ENCODE measurements at places on chromosomes 6 and 20.

DNA sequence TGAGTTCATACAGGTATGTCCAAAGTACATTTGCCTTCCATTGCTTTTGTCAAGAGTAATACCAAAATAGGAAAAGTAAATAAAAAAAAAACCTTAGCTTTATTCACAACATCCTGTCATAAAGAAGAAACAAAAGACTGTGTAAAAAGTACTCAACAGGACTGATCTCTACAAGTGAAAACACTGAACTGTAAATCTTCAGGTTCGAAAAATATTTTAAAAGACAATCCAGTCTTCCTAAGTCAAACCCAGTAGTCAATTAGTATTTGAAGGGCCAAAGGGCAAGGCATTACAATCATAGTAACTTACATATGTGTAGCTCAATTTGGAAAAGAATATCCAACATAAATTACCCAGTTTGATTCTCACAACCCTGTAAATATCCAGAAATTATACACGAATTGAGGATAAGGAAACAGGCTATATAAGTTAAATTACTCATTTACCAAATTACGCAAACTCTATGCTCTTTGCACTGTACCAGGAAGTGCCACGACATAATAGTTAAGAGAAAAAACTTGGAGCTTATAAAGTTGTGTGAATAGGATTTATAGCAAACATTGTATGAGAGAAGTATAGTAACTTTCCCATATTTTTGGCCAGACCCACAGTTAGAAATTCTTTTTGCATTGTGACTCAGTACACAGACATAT, 21.2 kb downstream of the PTPRK start:
- no peak for DNase-seq

DNA sequence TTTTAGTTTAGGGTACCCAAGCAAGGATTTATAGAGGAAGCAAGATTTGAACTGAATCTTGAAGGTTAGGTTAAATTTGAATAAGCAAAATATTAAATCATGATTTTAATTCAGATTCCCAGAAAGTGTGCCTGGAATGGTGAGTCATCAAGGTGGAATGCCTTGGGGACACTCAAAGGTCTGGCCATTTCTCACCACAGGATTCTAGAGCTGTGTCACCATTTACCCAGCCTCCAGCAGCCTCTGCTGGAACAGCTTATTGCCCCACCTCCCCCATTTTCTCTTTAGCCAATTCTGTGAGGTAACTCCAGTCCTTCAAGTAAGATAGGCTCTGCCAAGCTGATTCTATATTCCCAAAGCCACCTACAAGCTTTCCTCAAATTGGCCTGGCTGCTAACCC, 181.4 kb downstream of the SIM1 start:
- no peak for DNase-seq

- DNase-seq, result no peak
Measured at GRCh38 chr20:17987988-17988387, 19.2 kb downstream of the MGME1 start.

DNA sequence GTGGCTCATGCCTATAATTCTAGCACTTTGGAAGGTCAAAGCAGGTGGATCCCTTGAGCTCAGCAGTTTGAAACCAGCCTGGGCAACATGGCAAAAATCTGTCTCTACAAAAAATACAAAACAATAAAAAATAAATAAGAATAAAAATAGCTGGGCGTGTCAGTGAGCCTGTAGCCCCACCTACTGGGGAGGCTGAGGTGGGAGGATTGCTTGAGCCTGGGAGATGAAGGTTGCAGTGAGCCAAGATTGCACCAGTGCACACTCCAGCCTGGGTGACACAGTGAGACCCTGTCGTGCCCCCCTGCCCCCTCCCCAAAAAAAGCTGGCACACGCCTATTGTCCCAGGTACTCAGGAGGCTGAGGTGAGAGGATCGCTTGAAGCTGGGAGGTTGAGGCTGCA, 35.1 kb upstream of the SRPK1 start:
- no peak for DNase-seq

DNA sequence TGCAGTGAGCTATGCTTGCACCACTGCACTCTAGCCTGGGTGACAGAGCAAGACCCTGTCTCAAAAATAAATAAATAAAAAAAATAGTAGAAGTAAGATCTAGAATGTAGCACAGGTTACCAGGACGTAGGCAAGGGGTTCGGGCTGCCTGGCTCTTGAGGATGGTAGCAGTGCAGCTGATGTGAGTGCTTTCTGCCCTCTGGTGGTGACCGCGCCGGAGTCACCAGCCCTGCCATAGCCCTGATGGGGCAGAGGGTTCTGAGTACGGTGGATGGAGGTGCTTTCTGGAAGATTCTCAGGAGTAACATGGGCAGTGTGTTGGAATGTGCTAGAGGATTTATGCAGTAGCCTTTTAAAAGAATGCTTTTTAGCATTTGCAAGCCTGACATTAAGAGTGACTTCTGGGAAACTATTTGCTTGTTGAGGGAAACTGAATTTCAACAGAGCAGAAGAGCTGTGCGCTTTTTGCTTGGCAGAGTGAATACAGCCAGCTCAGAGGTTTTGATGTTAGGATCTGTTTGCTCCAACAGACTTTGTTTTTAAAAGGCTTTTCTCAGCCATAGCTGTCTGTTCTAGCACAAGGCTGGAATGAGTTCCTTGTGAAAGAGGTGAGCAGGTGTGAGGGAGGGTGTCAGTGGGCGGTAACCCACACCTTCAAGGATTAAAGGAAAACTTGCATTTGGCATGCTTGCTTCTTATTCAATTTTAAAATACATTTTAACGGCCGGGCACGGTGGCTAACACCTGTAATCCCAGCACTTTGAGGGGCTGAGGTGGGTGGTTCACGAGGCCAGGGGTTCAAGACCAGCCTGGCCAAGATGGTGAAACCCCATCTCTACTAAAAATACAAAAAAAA, 65.9 kb downstream of the PTPN1 start:
- no peak for DNase-seq

- no peak for DNase-seq
Measured at GRCh38 chr20:52236292-52236691, 44.7 kb upstream of the ZFP64 start.

DNA sequence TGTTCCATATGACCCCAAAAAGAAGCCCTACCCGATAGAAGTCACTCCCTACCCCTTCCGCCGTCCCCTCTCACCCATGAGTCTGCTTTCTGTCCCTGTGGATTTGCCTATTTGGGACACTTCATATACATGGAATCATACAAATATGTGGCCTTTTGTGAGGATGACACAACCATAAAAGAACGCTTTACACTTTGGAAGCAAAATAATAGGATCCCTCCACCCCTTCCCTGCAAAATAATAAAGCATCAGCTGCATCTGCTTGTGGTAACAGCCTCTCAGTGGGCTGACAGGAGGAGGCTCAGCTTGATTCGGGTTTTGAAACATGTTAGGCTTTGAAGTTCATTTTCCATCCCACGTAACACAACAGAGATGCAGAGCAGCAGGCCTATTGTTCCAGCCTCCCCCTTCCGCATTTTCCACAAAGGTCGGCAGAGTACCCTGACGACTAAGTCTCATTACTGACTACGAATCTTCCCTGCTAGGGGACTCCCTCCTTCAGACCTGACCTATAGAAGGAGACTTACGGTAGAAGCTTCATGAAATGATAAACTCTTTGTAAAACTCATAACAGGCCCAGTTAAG, 99.1 kb downstream of the ALDH8A1 start:
- no peak for DNase-seq

DNA sequence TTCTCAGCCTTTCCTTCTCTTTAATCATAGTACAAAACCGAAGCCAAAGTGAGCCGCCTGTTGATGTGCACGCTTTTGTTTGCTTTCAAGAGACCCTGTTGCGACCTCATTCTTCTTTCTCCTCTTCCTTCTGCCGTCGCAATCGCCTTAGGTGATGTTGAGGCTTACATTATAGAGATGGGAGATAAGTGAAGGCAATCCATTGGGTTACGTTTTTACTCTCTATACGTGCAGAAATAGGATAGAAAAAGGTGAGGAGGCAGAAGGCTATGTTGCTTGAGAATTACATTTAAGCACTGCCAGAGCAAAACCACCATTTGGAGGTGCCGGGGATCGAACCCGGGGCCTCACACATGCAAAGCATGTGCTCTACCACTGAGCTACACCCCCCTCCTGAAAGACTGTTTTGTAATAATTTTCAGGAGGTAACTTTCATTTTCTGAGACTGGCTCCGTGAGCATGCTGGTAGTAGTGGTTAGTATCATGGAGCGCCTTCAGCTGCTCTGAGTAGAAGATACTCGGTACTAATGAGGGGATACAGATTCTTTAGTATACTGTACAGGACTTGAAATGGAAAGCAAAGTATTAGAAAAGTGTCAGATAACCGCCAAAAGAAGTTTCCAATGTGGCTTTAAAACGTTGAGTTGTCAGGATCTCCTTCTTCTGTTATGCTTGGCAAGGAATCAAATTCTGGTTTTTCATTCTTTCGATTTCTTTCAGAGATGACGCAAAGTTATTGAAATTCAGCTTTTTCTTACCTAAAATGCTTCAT, 165.6 kb downstream of the TRIM27 start:
- no peak for DNase-seq

GRCh38 chr6:20211941-20212391, 303 bp downstream of the MBOAT1 start:
- DNase-seq, result no peak

- DNase-seq, result peak; percentile 60
Measured at GRCh38 chr6:32796848-32797776, 19.7 kb downstream of the HLA-DOB start.

DNA sequence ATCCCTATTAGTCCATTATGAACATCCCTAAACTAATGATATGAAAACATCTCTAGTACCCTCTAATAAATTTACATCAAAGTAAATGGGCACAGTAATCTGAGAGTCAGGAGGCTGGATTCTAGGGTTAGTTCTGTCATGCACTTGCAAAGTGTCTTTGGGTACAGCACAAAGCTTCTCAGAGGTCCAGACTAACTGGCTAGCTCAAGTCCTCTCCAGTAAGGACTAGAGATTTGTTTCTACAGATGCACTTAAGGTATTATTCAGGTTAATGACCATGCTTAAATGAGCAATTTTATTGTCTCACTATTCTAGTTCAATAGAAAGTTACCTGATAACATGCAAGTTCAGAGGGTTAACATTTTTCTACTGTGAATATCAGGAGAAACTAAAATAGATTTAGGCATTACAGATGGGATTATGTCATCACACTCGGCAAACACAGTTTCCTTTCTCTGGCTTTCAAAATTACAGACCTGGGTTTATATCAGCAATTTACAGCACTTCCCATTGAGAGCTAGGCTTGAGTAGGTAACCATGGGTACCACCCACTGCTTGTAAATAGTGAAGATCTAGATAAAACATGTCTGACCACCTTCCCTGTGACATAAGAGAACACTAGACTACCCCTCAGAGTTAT, 402.9 kb upstream of the RUNX2 start:
- DNase-seq, result no peak

- DNase-seq, result no peak
Measured at GRCh38 chr6:137443901-137444300, 50.3 kb downstream of the OLIG3 start.

GRCh38 chr6:126112171-126112632, 125.9 kb downstream of the TRMT11 start:
- DNase-seq, result no peak

DNA sequence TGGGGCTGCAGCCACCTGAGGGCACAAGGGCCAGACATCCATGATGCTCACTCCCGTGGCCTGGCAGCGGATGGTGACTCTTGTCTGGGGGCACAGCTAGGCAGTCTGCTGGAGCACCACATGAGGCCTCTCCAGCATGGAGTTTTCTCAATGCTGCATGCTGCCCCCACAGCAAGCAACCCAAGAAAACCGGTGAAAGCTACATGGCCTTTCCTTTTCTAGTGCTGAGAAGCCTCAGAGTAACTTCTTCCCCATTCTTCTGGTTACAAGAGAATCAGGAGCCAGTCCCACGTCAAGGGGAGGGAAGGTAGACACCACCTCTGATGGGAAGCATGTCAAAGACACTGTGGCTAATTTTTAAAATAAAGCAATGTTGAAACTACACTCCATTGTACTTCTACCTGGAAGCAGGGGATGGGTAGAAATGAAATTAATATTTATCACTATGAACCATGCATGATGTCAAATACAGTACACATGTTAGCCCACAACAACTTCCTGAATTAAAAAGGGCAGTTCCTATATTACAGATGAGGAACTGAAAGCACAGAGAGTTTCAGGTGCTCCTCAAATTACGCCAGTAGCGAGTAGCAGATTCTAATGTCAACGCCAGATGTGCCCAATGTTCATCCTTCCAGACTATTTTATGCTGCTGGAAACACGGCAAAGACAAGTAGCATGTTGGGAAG, 101.5 kb downstream of the LAMP5 start:
- DNase-seq, result no peak

GRCh38 chr6:143026696-143027449, 33.8 kb upstream of the AIG1 start:
- no peak for DNase-seq

DNA sequence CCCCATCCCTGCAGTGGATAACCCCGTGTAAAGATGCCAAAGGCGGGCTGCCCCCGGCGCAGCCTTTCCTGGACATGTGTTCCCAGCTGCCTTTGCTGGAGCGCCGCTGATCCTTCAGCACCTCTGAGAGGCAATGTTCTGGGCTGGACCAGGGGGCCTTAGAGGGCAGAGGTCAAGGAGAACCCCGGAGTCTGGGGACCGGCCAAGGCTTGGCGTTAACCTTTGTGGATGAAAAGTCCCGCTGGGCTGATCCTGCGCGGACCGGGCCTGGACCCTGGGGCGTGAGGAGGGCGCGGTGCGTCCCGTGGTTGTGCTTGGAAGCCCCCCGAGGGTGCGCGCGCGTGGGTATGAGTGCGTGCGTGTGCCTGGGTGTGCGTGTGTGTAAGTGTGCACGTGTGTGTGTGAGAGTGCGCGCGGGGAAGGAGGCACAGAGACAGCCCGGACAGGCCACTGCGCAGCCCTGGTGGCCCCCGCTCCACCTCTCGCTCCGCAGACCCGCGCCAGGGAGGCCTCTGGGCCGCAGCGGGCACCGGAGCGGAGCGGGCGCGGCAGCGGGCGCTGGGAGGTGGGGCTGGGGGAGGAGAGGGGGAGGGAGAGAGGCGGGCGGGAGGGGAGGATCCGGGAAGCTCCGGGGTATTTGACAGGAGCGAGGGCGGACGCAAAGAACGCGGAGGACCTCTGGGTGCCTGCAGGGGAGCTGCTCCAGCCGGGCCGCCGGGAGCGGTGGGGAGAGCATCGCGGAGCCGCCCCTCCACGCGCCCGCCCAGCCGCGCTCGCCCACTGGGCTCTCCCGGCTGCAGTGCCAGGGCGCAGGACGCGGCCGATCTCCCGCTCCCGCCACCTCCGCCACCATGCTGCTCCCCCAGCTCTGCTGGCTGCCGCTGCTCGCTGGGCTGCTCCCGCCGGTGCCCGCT, at the start of gene SMOC2:
SMOC2 (plus strand) TSS at position 665 of the 914 bp plus-strand sequence; CDS start at position 852, 187 bp downstream.
- DNase-seq, result no peak

DNA sequence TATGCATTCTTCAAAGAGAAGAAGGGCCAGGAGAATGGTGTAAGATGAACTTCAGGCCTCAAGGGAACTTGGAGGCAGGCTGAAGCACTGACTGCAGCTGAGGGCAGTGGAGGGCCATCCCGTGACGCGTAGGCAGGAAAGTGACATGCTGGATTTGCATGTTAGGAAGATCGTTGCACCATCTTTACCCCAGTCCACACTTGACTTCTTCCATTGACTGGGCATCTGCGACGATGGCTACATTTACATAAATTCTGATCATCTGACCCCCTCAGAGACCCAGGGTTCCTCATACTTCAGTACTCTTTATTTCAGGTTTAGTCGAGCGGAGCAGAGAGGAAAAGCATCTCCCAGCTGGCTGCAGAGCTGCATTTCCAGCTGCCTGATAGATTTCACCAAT, 180.2 kb downstream of the PTPRT start:
- no peak for DNase-seq

- DNase-seq, result no peak
Measured at GRCh38 chr6:130303431-130303830, 62.4 kb upstream of the TMEM200A start.
